Stimulated activated CD8-positive, alpha-beta memory T cell treated with anti-CD3 and anti-CD28 coated beads, Interleukin-15, amount 100 ng/mL, for 1 hour (primary cell): ENCODE measurements at places on chromosomes 3 and 15.

DNA sequence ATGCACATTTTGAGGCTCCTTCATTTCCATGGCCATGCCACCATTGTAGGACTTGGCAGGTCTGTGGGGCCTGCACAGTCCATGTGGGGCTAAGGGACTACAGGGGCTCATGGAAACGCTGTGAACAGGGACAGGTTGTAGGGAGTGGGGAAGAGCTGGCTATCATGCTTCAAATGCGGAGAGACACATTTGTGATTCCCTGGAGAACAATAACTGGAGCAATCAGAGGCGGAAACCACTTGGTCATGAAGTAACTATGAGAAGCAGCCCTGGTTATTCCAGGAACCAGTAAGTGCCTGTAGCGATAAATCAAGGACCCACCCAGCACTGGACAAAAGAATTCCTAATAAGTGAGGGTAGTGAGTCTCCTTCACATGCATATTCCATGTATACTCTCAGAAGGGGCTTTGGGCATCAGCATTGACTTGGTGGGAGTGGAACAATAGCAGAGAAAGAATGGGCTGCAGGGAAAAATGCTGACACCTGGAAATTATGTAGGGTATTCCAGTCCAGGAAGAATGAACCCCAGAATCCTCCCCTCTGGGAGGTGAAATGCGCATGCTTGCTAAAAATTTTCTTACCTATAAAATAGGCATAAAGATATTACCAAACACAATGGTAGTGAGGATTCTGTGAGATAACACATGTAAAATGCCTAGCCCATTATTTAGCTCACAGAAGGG lies 251.4 kb upstream of the ROPN1 start:
- no peak for DNase-seq

GRCh38 chr15:38868326-38869114 lies 303.9 kb upstream of the RASGRP1 start:
- DNase-seq = no peak

- no peak for DNase-seq
Observed at GRCh38 chr3:171283183-171283847, 176.9 kb downstream of the TNIK start.

GRCh38 chr3:179410331-179410730 lies 40.9 kb downstream of the GNB4 start:
- no peak for DNase-seq

GRCh38 chr3:187946163-187946691 lies 201.0 kb upstream of the BCL6 start:
- DNase-seq = no peak

DNA sequence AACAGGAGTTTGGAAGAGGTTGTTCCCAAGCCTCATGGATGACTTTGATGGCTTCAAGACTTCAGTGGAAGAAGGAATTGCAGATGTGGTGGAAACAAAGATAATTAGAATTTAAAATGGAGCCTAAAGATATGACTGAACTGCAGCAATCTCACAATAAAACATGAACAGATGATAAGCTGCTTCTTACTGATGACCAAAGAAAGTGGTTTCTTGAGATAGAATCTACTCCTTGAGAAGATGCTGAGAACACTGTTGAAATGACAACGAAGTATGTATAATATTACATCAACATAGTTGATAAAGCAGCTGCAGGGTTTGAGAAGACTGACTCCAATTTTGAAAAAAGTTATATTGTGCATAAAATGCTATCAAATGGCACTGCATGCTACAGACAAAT lies 21.2 kb downstream of the MYO9A start:
- DNase-seq = no peak

DNA sequence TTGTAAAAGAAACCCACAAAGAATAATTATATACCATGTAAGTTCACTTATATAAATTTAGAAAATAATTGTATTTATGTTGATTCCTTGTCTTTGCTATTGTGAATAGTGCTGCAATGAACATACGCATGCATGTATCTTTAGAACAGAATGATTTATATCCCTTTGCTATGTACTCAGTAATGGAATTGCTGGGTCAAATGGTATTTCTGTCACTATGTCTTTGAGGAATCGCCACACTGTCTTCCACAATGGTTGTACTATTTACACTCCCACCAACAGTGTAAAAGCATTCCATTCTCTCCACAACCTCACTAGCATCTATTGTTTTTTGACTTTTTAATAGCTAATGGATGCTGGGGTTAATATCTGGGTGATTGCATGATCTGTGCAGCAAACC lies 149.4 kb upstream of the CNTN3 start:
- no peak for DNase-seq

DNA sequence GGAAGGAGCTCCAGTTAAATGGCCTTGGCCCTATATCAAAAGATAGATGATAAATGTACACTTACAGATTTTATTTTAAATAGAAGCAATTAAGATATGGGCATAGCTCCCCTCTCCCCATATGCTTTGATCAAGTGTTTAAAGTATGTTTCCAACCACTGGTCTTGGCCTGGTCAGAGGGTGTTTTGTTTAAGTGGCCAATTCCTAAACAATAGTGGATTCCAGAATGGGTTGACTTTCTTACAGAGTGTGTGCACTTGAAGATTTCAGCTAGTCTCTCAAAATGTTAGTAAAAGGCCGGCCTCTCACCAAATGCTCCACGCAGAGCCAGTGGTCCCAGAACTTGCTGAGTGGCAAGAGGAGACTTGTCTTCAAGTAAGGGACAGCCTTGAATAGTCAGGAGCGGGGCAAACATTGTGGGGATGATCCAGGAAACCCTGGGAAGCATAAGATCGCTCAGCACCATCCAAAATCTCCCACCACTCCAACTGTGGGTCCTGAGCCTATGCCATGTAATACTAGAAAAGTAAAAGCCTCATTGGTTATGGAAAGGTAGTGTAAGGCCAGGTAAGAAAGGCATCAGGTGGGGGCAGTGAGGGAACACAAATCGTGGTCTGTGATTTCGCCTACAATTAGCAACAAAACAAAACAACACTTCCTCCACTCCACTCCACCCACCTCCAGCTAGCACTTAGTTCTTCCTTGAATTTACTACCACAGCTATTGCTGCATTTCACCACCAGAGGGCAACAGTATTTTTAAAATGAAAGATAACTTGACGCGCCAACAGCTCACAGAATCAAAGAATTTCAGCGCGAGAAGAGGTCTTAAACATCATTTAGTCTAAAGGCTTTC lies 4.8 kb downstream of the RARRES1 start:
- DNase-seq = peak; percentile 22

DNA sequence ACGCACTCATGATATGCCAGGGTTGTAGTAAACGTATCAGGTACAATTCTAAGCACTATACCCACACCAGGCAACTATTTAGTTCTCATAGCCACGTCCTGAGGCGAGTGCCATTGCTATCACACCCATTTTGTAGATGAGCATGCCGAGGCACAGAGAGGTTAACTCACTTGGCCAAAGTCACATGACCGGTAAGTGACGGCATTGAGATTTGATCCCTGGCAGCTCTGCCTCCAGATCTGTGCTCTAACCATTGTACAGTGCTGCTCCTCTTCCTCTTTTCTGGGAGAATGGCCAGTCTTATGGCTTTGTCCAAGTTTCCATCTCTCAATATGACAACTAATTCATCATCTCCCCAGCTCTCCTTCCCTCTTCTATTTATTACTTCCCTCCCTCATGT lies 18.9 kb upstream of the ATP2B2 start:
- no peak for DNase-seq

DNA sequence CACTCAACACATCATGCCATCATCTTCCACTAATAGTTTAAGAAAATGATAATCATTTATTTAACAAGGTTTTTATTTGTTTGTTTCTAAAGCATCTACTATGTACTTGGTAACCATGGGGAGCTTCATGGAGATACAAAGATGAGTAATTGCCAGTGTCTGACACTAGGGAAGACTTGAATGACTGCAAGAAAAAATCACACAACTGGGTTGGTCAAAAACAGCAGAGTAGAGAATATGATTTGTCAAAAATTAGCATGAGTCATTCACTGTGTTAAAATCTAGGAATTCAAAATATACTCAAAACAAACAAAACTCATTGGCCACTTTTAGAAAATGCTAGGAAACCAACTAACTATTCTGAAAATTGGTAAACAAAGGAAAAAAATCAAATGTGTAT lies 6.3 kb downstream of the BNC1 start:
- DNase-seq = no peak

DNA sequence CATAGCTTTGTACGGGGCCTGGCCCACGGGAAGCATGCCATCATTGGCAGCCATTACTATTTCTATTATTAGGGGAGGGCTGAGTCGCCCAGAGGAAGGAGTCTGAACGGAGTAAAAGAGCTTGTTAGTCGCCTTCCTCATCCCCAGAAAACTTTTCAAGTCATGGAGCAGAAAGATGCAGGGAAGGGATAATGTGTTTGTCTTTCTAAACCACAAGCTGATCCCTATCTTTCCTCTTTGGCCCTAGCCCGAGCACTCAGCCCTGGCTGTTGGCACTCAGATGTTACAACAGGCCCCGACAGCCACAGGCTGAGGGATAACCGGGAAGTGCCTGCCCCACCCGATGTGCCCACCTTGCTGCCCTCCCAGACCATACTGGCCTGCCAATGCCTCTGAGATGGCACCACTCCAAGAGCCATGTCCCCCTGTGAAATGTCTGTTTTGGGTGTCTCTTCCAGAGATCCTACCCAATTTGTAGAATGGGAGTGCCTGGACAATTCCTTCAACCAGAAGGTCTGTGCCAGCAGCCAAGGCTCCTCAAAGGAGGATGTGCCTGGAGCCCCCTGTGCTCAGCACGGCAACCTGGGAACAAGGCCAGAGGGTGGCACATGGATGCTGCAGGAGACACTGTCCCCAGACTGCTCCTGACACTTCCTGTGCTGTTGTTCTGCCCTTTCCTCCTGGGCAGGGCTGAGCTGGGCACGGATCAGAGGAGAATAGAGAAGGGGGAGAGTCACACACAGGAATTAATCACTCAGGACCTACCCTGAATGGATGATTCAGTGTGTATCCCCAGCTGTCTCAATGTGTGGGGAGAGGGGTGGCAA lies 10.8 kb downstream of the PAK6 start:
- DNase-seq = no peak

- DNase-seq = no peak
Observed at GRCh38 chr15:67181221-67181639, 73.2 kb downstream of the AAGAB start.

DNA sequence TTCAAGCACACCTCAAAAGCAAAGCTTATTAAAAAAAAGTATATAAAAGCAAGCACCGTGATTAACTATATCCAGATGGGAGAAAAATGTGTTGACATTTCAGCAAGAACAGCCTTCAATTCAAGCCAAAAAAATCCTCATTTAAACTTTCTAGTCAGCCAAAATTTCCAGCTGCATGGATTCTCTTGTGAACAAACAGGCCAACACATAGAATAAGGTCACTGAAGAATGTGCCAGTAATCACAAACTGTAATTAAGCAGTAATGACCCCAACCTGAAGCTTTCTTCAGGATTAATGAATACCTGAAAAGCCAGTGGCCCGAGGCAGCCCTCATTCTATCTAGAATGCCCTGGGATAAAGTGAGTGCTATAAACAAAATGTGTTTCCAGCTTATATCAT lies 130.7 kb upstream of the KCNMB2 start:
- no peak for DNase-seq
